Activated CD4-positive, alpha-beta T cell treated with anti-CD3 and anti-CD28 coated beads, Interleukin-2, amount 50 U/mL, for 48 hours (primary cell): ENCODE measurements at places on chromosomes 12 and 14.

DNA sequence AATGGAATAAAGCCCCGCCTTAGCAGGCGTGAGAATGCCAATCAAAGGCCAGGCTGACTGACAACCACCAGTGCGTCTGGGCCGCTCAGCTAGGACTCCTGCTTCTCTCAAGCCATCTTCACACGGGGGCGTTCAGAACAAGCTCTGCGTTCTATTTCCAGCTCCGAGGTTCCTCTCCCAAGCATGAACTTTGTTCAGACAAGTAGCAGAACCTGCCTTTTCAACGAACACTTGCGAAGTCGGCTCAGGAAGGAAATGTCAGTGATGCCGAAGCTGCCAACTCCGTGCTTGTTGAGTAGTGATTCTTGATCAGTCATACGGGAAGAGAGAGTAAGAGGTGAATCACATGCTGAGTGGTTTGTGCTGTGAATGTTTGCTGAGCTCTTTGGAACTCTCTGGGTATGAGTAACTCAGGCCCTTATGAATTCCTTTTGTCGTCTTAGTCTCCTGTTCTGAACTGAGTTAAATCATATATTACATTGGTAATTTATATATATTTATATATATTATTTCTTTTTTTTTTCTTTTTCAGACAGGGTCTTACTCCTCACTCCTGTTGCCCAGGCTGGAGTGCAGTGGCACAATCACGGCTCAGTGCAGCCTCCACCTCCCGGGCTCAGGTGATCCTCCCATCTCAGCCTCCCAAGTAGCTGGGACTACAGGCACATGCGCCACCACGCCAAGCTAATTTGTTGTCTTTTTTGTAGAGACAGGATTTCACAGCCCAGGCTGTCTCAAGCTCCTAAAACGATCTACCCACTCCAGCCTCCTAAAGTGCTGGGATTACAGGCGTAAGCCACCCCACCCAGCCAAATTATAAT lies 29.4 kb upstream of the BCL7A start:
- peak; percentile 78 for DNase-seq

DNA sequence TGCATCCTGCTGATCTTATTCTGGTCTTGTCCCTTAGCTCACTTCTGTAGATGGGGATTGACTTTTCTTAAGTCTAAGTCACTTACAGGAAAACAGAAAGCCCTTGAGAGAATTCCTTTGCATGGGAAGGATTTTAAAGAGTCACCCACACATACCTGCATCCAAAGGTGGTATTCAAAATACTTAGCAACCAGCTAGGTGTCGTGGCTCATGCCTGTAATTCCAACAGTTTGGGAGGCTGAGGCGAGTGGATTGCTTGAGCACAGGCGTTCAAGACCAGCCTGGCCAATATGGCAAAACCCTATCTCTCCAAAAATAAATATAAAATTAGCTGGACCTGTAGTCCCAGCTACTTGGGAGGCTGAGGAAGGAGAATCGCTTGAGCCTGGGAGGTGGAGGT lies 14.2 kb downstream of the FGF6 start:
- DNase-seq = no peak

GRCh38 chr12:3630111-3630510 lies 122.8 kb downstream of the CRACR2A start:
- DNase-seq = no peak

DNA sequence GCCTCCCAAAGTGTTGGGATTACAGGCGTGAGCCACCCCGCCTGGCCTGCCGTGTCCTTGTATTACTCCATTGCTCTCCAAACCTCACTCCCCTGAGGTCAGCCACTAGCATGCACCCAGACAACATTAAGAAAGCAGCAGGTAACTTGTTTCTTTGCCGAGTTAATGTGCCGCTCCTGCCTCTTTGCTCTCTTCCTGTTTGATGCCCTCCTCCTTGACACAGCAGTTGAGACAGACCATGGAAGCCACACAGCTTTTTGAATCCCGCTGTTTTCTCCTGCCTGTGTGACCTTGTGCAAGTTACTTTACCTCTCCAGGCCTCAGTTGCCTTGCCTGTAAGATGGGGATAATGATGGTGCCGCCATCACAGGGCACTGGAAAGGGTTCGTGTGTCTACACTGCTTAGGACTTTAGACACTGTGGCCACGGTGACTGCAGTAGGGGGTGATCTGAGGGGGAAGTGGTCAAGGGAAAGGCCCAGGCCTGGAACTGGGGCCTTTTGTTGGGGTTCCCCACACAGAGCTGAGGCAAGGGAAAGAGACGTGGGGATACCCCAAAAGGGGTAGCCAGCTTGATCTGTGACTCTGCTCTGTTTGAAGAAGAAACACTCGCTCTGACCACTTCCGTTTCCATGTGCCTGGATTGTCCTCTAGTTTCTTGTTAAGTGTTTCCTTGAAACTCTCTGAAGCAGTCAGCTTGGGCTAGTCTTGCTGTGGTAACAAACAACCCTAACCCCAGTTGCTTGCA lies 69.3 kb downstream of the RIN3 start:
- no peak for DNase-seq

GRCh38 chr14:32578181-32578580 lies 249.1 kb downstream of the AKAP6 start:
- no peak for DNase-seq

- DNase-seq = no peak
Observed at GRCh38 chr14:99497341-99497740, 16.1 kb downstream of the CCNK start.

DNA sequence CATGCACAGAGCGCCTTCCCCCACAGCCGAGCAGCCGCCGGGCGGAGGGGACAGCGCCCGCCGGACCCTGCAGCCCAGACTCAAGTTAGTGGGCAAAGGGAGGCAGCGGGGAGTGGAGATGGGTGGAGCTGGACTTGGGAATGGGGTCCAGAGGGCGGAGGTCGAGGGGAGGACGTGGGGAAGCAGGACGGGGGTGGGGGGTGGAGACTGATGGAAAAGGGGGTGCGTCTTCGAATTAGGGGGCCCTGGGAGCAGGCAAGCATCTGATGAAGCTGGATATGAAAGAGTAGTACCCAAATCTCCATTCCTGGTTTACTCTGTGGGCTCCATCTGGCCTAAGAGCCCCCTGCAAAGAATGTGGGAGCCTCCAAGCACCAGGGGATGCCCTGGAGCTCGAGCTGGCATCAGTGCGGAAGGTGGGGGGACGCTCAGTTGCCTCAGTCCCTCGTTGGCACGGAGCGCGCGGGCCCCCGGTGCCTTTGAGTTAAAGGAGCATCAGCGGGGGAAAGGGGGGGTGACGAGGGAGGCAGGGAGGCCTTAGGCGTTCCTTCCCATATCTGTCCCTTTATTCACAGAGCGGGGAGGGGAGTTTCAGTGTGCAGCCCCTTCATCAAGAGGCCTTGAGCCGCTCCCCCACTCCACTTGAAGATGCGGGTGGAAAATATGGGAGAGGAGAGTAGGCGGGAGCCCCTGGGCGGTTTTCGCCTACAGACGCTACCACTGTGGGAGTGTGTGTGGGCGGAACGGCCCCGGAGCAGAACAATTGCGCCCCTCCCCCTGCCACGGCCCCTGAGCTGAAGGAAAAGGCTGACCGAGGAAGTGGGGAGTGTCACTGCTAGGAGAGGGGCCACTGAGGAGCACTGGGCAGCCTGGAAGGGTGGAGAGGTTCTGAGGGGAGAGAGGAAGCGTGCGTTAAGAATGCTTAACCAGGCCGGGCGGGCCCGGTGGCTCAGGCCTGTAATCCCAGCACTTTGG lies 644 bp downstream of the NAB2 start:
- peak; percentile 62 for DNase-seq

- no peak for DNase-seq
Observed at GRCh38 chr12:79444089-79444488, 246.7 kb downstream of the PAWR start.

- DNase-seq = no peak
Observed at GRCh38 chr12:25761356-25761755, 197.1 kb upstream of the RASSF8 start.

DNA sequence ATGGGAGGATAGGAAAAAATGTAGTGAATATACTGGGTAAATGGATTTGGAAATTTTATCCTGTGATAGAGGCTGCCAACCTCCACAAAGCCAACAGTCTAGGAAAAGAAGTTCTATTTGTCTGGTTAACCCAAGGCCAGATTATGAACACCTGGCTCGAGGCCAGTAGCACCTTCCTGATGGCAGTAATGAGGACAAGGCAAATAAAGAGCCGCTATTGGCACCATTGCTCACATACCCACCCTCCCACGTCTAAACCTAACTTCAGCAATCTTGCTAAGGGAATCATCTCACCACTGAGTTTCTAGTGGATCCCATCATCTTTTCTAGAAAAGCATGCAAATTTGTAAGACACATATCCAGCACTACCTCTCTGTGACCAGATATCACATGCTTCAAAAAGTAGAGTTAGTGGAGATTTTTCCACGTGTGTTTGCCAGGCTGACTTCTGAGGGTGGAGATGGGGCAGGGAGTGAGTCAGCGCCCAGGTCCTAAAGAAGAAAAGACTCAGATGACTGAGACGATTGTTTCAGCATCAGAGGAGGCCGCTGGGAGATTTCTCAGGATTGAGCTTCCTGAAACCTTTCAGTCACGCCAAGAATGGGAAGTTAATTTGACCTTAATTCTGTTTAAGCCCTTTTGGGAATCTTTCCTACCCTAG lies 362.9 kb downstream of the EMP1 start:
- no peak for DNase-seq

- DNase-seq = no peak
Observed at GRCh38 chr14:38999949-39000348, 103.1 kb downstream of the SEC23A start.

DNA sequence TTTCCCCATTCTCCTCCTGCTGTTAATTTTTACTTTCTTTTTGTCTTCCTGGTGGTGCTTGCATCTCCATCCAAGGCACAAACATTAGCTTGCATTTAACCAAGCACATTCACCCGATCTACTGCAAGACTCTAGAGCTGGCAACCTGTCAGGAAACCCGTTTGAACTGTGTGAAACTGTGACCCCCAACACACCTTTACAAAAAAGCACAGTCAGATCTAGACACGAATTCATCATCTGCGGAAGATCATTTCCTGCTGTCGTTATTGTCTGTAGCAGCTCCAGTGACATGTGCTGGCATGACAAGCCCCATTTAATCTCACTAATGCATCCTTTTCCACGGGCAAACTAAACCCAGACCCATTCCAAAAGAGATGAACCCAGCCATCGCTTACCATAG lies 340.5 kb downstream of the VRK1 start:
- DNase-seq = no peak

DNA sequence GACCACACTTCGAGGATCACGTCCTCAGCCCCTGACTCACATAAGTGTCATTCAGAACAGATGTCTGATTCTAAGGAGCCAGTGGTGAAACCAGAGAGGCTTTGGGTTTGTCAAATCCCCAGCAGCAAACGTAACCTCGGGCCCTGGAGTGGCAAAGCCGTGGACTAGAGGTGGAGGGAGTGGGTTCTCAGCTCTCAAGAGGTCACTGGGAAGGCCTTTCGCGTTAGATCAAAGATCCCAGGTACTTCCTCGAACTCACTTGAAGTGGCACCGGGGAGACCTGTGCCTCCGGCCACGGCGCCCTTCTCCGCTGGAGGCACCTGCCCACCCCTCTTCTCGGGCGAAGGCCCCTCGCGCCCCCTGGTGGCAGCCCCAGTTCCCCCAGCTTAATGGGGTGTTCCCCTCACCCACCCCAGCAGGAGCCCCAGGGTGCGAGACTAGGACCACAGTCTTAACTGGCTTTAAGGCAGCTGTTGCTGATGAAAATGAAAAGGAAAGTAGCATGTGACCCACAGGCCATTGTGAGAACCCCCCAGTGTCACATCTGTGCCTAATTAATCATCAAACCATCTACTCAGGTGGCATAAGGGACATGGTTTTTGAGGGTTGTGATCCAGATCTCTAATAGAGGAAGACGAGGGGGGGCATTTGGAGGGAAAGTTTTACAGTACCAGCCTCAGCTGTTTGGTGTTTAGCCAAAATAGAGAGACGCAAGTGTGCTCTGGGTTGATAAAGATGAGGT lies 672 bp upstream of the ESR2 start:
- peak; percentile 92 for DNase-seq

GRCh38 chr14:21185491-21185890 lies 29.6 kb upstream of the OR5AU1 start:
- no peak for DNase-seq

GRCh38 chr12:15919418-15919817 lies 8.3 kb downstream of the DERA start:
- no peak for DNase-seq

GRCh38 chr14:99006276-99006675 lies 265.7 kb downstream of the BCL11B start:
- DNase-seq = no peak

GRCh38 chr12:130978785-130979184 lies 25.1 kb downstream of the ADGRD1 start:
- DNase-seq = no peak
